ENCODE measurements at places on chromosomes 3 and 15.

GRCh38 chr3:194323785-194324735, 27.1 kb downstream of the CPN2 start:
- DNase-seq, result peak; percentile 59

DNA sequence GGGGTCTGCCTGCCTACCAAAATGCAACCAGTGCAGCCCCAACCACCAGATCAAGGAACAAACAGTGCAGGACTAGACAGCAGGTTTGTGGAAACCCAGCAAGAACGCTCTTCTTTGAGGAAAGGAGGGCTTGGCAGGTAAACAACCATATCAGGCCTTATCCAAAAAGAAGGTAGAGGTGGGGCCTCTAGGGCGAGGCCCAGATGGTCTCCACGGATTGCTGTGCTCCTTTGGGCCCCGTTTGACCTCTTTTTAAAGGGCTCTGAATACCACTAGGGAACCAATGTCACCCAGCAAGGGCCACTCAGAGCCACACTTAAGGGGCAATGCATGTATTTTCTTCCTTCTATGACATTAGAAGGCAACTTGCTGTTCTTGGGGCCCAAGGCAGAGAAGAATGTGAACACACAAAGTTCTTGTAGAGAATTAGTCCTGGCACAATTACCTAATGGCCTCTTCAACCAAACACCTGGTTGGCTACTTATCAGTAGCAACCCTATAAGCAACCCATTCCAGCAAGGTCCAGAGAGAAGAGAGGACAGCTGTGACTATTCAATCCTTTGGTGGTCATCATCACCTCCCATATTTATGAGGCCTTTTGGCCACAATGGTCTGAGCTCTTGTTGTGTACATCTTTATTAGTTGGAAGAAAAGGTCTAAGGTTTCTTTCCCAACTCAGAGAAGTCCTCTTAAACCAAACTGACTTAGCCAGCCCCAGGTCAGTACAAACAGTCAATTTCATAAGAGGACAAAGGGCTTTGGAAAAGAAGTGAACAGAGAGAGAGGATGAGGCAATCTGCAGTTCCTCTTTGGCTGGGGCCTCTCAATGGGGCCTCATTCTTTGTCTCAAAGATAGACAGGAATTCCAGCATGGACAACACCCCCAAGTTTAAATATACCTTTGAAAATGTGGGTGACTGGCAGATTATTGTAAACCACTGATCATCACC, 36.0 kb downstream of the FOXP1 start:
- no peak for DNase-seq

DNA sequence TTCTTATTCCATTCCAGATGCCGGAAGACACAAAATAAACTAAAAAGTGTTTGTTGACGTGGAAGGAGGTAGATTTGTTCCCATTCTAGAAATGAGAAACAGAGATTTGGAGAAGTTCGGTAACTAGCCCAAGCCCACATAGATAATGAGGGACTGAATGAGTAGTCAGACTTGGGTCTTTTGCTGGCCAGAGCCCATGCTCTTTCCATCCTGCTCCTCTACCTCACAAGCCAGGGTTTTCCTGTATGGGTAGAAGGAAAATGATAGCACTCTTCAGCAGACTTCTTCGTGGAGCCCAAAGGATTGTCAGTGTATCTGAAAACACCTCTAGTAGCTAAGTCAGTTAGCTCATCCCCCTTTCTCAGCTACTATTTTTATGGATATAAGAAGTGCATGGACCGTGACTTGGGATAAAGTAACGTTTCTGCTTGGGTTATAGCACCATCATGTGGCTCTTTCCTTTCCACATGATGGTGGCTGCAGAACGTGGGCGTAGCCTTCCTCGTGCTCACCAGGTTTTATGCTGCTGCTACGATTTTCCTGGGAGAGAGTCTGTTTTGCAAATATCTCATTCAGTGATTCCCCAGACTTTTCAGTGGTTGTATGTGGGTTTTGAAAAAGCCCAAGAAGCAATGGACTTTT, 84.6 kb downstream of the DGKG start:
- peak; percentile 51 for DNase-seq

DNA sequence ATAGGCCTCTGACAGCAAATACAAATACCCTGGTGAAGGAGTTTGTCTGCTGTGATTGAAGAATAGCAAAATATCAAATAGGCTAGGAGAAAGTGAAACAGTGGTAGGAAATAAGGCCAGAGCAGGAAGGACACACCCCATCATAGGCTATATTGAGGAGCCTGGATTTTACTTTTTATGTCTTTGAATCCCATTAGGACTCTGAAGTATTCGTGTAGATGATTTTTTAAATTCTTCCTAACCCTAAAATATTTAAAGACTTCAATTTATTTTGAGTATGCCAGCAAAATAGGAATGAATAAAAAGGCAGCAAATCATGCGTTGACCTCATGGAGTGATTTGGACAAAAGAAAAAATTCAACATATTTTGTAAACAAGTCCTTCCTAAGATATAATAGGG, 562.8 kb downstream of the NAALADL2 start:
- DNase-seq, result no peak

- DNase-seq, result no peak
Observed at GRCh38 chr15:92545996-92546395, 109.6 kb downstream of the FAM174B start.

DNA sequence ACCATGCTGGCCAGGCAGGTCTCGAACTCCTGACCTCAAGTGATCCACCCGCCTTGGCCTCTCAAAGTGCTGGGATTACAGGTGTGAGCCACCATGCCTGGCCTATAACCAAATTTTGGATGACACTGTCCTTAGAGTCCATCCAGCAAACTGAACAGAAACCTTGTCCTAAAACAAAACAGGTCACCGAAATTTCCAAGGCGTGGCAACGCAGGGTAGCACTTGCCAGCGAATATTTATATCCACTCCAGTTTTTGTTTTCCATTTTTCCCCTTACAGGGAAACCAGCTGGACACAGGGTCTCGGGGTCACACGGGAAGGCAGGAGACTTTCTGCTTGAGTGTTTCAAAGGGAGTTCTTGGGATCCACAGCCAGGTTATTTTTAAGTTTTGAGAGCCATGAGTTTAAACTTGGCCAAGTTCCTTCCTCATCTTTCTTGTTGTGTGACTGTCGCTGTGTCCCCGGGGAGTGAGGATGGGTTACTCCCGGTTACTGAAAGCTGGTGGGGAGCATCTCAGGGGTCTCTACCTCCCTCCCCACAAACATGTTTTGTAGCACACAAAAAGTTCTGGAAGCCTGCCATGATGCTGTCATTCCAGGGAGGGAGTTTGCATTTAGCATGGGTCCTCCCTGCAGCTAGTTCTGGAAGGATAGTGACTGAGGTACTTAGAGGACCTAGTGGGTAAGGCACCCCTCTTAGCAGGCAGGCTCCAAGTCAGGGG, 12.6 kb downstream of the LIMD1 start:
- no peak for DNase-seq

DNA sequence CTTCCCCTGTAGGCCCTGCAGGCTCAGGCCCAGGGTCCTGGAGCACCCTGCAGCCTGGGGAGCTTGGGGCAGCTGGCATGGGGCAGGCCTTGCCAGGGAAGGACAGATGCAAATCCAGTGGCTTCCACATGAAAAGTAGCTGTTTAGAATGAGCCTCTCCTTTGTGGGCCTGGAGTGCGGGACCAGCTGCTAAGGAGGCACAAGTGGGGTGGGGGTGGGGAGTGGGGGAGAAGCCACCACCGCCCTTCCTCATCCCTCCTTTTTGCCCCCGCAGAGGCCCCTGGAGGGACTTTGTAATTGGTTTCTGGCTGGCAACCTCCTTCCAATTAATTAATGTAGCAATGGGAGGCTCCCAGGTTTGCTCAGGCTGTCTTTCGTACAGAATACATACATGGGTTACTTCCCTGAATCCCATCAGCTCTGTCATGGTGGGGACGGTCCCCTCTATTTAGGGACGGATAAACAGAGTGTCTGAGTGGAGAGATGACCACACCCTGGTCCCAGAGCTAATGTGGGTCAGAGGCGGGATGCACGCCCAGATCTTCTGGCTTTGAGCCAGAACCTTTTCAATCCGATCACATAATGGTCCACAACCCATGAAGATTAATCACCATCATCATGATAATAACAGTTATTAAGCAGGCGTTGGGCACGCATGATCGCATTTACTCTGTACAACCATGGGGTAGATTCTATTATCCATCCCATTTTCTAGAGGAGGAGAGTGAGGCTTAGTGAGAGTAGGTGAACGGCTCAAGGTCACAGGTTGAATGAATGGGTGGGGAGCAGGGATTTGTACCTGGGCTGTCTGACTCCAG, 6.2 kb downstream of the CORO2B start:
- DNase-seq, result no peak

DNA sequence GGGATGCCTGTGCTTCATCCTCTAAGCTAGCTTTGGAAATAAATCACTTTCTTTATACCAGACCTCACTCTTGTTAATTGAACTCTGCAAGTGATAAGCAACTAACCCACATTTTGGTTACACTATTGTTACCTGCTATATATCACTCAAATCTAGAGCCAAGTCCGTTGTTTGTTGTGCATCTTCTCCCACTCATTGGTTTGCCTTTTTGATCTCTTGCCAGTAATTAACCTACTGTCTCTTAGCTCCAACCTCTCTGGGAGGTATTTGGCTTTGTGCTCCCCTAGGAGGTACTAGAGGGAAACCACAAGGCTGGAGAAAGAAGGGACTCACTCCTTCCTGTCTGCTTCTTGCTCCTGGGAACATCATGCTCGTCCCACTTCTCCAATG, 12.8 kb upstream of the CRBN start:
- DNase-seq, result no peak

- DNase-seq, result peak; percentile 29
Observed at GRCh38 chr3:8739757-8740504, 6.3 kb downstream of the CAV3 start.
